HEK293T (cell line): ENCODE measurements at places on chromosomes 11 and 22.

DNA sequence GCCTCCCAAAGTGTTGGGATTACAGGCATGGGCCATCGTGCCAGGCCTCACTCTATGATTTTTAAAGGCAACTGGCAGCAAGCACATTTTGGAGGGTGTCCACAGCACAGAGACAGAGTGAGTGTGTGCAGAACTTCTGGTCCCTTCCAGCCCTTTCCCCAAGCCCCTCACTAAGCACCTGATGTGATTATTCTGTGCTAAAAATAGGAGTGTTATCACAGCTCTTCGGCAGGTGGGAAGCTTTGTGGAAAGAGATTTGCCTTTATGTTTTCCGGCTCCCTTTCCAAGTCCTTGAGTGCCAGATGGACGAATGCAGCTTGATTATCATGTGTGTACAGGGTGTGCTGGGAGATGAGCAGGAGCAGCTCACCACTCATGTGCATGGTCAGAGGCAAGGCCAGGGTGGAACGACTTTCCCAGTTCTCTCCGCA is 310.8 kb downstream of the DDX10 start:
- no peak for DNase-seq

- no peak for DNase-seq
Observed at GRCh38 chr11:64670975-64671374, 52.0 kb downstream of the NRXN2 start.

DNA sequence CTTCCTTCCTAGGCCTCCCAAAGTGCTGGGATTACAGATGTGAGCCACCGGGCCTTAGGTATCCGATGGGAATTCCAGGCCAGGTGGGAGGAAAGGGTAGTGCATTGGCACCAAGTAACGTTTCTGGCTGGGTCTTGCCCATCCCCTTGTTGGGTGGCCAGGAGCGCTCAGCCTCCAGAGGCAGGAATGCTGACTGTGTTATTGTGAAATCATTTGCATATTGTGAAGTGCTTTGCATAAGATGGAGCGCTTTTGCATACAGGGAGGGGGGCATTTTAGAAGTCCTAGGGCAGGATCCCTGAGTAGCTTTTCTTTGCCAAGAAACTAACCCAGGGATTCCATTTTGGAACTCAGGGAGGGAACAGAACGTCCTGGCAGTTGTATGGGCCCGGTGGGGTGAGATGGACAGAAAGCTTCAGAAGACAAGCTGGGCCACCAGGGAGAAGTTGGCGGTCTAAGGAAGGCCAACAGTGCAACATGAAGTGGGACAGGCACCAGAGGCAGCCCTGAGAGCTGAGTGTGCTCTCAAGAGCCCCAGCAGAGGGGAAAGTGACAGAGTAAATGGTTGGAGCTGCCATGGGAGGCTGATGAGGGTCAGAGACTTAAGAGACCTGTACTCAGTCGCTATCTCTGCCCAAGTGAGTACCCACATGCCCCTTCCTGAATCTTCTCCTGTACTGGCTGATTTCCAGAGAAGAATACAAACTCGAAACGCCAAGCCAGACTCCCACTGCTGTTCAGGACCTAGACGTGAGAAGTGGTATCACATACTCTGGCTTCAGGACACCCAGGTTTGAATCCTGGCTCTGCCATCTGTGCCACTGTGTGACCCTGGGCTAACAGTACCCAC is 1.3 kb upstream of the SLC39A13 start:
- no peak for DNase-seq

- no peak for DNase-seq
Observed at GRCh38 chr22:45760682-45761081, 89.0 kb downstream of the ATXN10 start.

- DNase-seq = no peak
Observed at GRCh38 chr11:120579611-120580031, 68.1 kb downstream of the GRIK4 start.

DNA sequence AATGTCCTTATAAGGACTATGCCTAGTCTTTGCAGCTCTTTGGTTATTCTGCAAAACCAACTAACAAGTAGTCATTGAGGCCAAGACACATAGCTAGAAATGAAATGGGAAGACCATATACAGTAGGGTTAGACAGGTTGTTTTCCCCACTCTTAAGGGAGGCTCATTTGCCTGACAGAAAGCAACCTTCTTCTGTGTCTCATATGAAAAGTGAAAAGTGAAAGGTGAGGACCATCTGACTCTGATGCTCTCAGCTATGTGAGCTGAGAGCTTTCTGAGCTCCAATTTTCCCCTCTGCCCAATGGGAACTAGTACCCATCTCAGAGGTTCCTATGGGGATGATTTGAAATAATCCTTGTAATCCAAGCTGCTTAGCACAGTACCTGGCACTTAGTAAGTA is 142.0 kb upstream of the BDNF start:
- no peak for DNase-seq

DNA sequence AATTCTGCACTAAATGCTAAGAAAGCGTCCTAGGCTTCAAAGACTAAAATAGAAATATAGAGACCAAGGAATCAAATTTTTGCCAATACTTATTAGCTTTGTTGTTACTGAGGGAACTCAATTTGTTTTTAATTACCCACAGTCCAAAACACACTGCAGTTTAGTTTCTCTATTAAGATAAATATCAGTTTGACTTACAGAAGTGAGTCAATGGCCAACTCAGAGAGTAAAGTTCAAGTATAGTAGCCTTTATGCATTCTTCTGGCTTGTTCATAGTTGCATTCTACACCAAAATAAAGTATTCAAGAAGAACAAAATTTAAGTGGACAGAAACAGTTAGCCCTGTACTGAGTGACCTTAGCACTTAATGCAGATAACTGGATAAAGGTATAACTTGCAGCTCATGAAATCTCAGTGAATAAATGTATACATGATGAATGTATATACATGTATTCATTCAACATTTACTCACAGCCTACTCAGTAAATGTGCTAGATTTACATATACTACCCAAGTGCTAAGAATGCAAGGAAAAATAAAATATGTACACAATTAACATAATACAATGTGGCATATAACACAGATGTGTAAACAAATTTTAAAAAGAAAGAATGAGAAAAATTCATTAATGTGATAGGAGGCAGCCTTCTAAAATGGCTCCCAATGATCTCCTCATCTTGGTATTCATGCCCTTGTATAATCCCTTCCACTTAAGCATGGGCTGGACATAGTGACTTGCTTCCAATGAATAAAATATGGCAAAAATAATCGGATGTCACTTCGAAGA is 9.7 kb upstream of the RNF141 start:
- DNase-seq = no peak

DNA sequence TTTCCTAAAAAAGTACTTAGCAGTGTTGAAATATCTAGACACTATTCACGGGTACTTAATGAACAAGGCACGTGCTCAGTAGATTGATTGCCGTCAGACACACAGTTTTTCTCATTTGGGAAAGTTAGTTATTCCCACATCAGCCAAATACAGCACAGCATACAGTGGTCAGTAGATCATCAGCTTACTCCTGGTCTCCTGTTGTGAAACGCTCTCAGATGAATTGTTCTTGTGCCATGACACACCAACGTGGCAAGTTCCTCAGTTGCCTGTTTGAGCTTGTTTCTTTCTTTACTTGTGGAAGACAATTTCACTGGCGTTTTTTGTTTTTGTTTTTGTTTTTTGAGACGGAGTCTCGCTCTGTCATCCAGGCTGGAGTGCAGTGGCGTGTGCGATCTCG is 8.6 kb downstream of the TAB1 start:
- no peak for DNase-seq

- DNase-seq = no peak
Observed at GRCh38 chr22:46815559-46815895, 53.1 kb downstream of the TBC1D22A start.

- no peak for DNase-seq
Observed at GRCh38 chr11:61946894-61947293, 3.3 kb upstream of the BEST1 start.

GRCh38 chr22:22038178-22038880 is 55.7 kb upstream of the TOP3B start:
- DNase-seq = no peak

DNA sequence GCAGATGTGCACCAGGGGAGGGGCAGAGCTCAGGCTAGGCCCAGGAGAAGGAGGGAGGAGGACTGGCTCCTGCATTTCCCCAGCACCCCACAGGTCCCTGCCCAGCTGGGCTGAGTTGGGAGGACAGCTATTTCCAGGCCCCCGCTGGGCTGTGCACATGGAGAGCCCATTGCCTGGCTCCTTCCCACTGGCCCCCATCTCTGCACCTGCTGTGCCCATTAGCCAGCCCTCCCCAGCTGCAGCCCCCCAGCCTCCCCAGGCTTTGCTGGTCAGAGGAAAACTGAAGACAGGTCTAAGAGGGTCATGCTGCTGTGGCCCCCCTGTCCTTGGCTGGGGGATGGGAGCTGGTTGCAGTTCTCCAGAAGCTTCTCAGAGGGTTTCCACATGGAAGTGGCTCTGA is 81.8 kb upstream of the SHANK2 start:
- no peak for DNase-seq

DNA sequence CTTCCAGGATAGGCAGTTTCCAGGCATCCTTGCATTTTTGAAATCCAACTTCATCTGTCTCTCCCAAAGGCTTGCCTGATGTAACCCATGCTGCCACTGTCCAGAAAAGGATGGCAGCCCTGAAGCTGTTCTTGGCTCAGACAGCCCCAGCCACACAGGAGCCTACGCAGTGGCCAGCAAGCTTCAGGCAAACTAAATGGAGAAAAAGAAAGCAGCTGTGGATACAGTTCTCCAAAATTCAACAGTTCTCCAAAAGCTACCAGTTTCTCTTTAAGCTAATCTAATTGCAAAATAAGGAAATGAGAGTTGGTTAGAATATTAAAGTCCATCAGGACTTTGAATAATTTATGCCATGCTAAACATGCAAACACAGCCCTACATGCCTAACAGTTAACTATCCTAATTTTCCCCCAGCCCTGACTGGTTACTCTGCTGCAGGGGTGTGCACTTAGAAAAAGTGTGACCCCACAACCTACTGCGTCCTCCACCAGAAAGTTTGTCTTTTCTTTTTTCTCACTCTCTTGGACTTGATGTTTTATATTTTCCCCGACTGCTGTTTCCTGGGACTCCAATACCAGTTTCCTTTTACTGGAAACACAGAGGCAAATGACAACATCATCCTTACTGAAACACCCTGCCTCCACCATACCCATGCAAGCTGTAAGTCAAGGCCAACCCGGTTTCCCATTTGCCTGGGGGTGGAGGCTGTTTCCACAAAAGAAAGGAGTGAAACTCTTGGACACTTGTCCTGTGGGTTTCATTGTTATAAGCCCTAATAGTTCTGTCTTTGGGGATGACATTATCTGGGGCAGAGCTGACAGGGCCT is 69.1 kb upstream of the OR5AN1 start:
- DNase-seq = no peak

GRCh38 chr11:35114906-35115687 is 23.9 kb upstream of the CD44 start:
- DNase-seq = no peak

- DNase-seq = no peak
Observed at GRCh38 chr11:117248341-117248740, 15.9 kb downstream of the RNF214 start.

DNA sequence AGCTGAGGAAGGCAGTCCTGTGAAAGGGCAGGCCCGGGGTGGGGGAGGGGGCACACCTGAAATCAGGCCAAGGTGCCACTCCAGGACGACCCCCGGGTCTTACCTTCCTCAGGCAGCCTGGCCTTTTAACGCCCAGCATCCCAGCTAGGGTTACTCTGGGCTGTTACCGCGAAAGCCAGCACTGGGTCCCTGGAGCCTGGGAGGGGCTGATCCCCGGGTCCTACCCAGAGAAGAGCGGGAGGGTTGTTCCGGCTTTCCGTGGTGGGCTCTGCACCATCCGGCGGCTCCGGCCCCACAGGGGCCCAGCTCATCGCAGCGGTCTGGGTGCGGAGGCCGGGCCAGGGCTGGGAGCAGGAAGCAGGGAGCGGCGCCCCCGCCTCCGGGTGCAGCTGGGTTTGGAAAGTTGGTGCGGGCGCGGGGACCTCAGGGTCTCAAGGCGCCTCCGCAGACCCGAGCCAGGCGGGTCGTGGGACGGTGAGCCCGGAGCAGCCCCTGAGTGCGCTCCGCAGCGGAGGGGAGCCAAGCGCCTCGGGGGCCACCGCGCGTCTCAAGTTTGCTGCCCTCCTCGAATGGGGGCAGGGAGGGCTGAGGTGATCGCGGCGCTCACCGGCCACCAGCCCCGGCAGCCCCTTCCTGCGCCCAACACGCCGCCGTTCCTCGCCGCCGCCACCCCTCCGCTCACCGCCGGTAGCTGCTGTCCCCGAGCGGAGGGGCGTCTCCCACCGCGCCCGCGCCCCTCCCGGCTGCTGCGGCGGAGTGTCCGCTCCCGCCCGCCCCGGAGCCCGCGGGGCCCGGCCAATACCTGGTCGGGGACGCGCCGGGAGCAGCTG is 831 bp downstream of the CHST1 start:
- peak; percentile 24 for DNase-seq

DNA sequence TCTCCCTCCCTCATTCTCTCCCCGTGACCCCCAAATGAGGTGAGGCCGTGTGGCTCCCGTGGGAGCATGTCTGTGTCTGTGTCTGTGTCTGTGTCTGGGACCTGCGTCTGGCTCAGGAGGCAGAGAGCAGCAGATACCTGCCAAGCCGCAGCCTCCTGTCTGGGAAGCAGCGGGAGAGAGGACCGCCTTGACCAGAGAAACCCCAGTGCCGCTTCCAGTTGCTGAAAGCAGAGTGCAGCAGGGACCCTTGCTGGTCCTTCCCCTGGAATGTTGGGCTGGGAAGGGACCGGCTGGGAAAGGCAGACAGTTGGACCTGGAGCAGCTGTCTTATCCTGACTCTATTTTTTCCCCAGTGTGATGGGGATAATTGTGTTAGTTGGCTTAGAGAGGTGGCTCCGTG is 525 bp downstream of the CSDC2 start:
- no peak for DNase-seq

DNA sequence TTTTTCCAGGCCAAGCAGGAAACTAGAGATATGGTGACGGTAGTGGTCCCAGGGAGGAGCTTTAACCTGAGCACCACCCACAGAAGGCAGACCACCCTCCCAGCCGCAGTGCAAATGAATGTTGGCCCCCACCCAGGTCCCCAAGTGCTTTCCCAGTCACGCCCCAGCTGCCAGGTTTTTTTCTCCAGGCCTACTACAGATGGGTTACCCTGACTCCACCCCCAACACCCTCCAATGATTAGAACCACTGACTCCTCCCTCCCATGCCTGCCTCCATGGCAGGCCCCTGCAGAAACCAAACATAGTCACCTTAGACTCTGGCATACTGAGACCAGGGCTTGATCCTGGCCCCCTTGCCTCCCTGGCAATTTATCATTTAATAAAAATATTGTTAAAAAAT is 58.7 kb upstream of the CHST1 start:
- DNase-seq = no peak
